CD4-positive, alpha-beta T cell treated with Interleukin-15 for 4 hours (primary cell): ENCODE measurements at places on chromosomes 16 and 17.
A peak's percentile ranks its signal among the peaks of the same experiment; 100 is the strongest.

GRCh38 chr16:60166111-60166510, 1432.0 kb upstream of the GOT2 start:
- no peak for DNase-seq

DNA sequence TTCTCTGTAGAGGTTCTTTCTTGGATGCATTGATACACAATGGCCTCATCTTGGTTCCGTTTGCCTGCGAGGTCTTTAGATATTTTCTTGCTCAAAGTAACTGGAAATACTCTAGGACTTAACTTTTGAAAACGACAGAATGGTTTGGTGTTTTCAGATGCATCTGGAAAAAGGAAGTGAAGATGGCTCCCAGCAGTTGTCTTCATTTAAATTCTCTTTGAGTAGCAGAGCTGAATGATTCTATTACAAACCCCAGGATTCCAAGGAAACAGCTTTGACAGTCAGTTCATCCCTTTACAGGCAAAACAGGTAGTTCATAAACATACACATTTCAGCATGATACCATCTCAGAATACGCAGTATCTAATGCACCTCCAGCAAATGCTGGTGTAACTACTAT, 54.8 kb downstream of the PSMD12 start:
- no peak for DNase-seq

- DNase-seq: no peak
These were observed 8.2 kb upstream of the CD300E start for GRCh38 chr17:74631468-74632450.

DNA sequence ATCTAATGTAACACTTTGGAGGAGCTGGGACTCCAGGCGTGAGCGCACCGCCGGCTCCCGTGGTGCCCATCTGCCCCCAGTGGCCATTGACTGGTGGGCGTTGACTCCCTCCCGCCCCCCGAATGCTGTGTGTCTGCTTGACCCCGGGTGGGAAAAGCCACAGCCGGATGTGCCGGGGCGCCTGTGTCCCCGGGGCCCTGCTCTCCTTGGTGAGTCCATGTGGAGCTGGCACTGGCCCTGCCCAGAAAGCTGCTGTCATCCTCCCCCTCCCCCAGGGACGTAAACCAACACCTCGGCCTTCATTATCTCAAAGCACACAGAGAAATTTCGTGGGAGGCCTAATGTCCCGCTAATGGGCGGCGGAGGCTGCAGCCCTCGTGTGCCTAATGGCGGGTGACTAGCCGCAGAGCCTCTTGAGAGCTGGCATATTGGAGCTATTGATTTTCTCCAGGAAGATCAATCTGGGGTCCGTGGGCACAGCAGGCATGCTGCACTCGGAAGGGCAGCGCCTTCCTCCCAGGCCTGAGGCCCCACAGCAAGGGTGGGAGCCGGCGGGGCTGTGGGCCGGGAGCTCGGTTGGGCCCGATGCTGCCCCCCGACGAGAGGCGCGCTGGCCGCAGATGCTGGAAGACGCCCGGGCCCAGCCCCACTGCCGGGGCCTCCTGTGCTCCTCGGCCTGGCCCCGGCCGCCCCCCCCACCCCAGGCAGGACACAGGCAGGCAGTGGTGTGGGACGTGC, 4.0 kb upstream of the PERCC1 start:
- DNase-seq: no peak

- no peak for DNase-seq
These were observed 35.7 kb downstream of the CDRT4 start for GRCh38 chr17:15431766-15432165.

- no peak for DNase-seq
These were observed 242.6 kb upstream of the CIBAR2 start for GRCh38 chr16:85354686-85355514.

DNA sequence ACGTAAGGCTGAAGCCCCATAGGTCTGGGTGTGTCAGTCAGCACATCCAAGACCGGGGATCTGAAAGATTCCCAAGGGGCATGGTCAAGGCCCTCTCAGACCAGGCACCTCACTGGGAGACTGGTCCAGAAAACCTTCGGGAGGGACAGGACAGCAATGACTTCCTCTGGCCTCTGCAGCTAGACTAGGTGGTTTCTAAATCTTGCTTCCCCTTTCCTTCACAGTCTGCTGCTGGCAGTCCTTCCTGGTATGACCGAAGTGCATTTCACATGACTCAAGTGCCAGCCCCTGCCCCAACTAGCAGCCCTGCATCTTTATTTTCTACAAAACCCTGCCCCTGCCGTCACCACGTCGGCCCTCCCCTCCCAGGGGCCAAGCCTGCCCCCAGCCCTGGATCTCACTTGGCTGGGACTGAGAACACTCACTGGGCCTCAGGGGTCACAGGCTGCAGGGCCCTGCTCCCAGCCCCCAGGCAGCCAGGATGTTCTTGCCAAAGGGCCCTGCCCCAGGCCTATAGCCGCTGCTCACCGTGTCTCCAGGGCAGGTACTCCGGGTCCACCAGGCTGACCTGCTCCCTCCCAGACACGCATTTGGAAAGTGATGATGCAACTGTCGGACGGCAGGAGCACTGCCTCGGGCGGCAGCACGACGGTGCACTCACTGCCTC, 18.3 kb downstream of the POLR3K start:
- no peak for DNase-seq

DNA sequence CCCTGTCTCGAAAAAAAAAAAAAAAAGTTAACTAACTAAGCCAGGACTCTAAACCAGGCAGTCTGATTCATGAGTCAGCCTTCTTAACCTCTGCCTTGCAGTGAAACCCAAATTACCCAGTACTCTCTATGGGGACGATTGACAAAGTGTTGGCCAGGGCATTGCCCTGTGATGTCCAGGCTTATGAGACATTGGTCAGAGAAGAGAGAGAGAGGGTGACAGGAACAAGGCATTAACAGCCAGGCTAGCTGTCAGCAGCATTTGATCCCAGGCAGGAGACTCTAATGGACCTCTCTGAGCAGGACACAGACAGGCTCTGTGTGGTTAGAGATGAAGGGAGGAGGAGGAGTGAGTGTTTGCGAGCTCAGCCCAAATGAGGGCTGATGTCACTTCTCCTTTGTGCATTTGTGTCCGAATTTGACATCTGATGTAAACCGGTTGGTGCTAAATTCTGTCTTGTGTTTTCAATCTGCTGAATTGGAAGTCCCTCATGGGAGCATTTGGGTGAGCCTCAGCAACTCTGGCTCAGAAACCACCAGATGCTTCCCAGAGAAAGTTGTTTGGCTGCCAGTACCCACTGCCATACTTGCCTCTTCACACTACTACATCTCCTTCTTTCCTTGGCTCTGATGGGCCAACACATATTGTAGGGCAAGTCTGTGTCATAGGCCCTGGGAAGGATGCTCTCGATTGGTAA, 4.3 kb upstream of the MYL4 start:
- peak; percentile 53 for DNase-seq

DNA sequence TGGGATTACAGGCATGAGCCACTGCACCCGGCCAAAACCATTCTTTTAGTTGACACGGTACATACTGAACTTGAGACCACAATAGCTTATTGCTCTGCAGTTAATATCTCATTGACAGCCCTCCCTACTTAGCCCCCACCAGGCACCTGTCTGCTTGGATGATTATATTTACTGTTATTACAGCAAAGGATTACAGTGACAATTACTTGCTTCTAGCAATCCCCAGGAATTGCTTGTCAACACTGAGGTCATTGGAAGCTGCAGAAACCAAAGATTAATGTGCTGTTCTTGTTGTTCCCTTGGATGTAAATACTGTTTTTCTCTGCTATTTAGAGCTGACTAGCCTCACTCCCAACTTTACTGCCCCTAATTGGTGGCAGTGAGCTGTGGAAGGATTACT, 211.2 kb downstream of the LGALS9B start:
- DNase-seq: no peak
